Vagina (tissue), 2 donors: ENCODE measurements at places on chromosomes 2 and 18.

GRCh38 chr18:76667603-76668002 is 154.8 kb upstream of the ZNF236 start:
- H3K4me3 ChIP-seq: no peak overlapping the region
- peak; percentile 64 for DNase-seq
- no peaks in the 10 kb centered on the region for H3K4me1 ChIP-seq
- H3K36me3 ChIP-seq: no peaks in the 10 kb centered on the region
- no peak overlapping the region for H3K27ac ChIP-seq

- no peak overlapping the region for H3K4me3 ChIP-seq
- H3K4me1 ChIP-seq: no peaks in the 10 kb centered on the region
- H3K27ac ChIP-seq: no peak overlapping the region
- no peaks in the 10 kb centered on the region for H3K27me3 ChIP-seq
Observed at GRCh38 chr2:215425021-215425782, 10.7 kb downstream of the FN1 start.

- no peaks in the 10 kb centered on the region for H3K4me1 ChIP-seq
- H3K27ac ChIP-seq: no peak overlapping the region
- no peak for DNase-seq
- H3K27me3 ChIP-seq: no peaks in the 10 kb centered on the region
Observed at GRCh38 chr18:46510386-46510785, 146.6 kb downstream of the LOXHD1 start.

GRCh38 chr18:63240531-63241316 is 78.8 kb downstream of the BCL2 start:
- no peaks in the 10 kb centered on the region for H3K36me3 ChIP-seq
- no peaks in the 10 kb centered on the region for H3K27me3 ChIP-seq
- H3K27ac ChIP-seq: peak overlapping the region; percentile 90
- peaks cover 58% of the 10 kb centered on the region for H3K4me1 ChIP-seq
- no peak for DNase-seq

DNA sequence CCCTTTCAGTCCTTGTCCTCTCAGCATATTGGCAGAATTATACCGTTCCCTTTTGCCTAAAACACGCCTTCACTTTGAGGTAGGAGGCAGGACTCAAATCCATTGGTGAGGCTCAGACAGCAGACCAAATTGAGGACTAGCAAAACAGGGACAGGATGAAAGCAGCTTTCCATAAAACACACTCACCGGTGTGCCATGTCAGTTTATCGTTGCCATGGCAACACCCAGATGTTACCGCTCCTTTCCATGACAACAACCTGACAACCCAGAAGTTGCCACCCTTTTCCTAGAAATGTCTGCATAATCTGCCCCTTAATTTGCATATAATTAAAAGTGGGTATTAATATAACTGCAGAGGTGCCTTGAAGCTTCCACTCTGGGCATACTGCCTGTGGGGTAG is 730.4 kb downstream of the METTL4 start:
- no peaks in the 10 kb centered on the region for H3K27me3 ChIP-seq
- H3K36me3 ChIP-seq: no peaks in the 10 kb centered on the region
- H3K4me1 ChIP-seq: no peaks in the 10 kb centered on the region
- DNase-seq: no peak
- H3K27ac ChIP-seq: no peak overlapping the region

- no peak for DNase-seq
- H3K4me3 ChIP-seq: no peak overlapping the region
- no peaks in the 10 kb centered on the region for H3K4me1 ChIP-seq
- H3K27me3 ChIP-seq: no peaks in the 10 kb centered on the region
- H3K36me3 ChIP-seq: no peaks in the 10 kb centered on the region
- no peak overlapping the region for H3K27ac ChIP-seq
Observed at GRCh38 chr2:170723446-170723958, 8.4 kb downstream of the SP5 start.

GRCh38 chr2:198106621-198107385 is 302.4 kb downstream of the PLCL1 start:
- DNase-seq: no peak
- no peaks in the 10 kb centered on the region for H3K4me1 ChIP-seq
- H3K27ac ChIP-seq: no peak overlapping the region
- no peak overlapping the region for H3K4me3 ChIP-seq

DNA sequence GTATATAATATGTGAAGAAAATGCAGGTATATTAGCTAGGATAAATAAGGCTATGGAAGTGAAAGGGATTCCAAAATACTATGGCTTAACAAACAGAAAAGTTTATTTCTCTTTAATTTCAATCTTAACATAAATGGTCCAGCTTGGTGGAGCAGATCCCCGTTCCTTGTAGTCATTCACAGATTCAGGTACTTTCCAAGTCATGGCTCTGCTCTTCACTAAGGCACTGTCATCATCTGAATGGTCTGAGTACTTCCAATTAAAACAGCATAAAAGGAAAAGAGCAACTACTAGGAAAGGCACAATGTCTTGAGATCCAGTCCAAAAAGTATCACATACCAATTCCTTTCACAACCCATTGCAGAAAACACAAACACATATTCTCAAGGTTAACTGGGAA is 63.4 kb downstream of the OLA1 start:
- H3K4me1 ChIP-seq: peaks cover 15% of the 10 kb centered on the region
- H3K27ac ChIP-seq: no peak overlapping the region
- H3K4me3 ChIP-seq: no peak overlapping the region
- DNase-seq: no peak
- no peaks in the 10 kb centered on the region for H3K27me3 ChIP-seq

- H3K27me3 ChIP-seq: no peaks in the 10 kb centered on the region
- DNase-seq: no peak
Observed at GRCh38 chr2:240902615-240903041, 3.5 kb upstream of the CROCC2 start.

GRCh38 chr2:234550511-234551107 is 53.7 kb upstream of the ARL4C start:
- no peaks in the 10 kb centered on the region for H3K36me3 ChIP-seq
- H3K27ac ChIP-seq: no peak overlapping the region
- no peak for DNase-seq
- no peak overlapping the region for H3K4me3 ChIP-seq

DNA sequence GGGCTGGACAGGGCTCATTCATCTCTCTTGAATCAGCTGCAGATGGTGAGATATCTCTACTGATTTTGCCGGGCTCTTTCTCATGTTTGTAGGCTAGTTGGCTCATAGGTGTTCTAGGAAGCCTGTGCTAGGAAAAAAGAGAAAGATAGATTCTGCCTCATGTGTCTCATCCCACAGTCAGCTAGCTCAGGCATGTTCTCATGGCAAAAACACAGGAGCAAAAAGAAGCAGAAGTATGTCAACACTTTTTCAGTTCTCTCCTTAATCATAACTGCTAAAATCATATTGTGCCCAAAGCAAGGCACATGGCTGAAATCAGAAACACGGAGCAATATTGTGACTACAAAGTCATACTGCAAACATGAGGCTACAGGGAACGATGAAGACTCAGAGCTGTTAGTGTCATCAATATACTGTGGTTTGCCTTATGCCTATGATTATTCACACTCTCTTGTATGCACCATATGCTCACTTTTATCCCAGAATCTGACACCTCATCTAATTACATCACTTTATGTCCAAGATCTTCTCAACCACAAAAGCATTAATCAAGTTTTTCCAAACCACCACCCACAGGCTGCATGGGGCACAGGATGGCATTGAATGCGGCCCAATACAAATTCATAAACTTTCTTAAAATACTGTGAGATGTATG is 571.9 kb upstream of the CNTNAP5 start:
- no peaks in the 10 kb centered on the region for H3K36me3 ChIP-seq
- H3K4me1 ChIP-seq: no peaks in the 10 kb centered on the region
- H3K4me3 ChIP-seq: no peak overlapping the region
- DNase-seq: no peak

GRCh38 chr2:27638037-27638637 is 9.3 kb downstream of the GPN1 start:
- no peak for DNase-seq
- no peaks in the 10 kb centered on the region for H3K27me3 ChIP-seq
- H3K4me3 ChIP-seq: no peak overlapping the region
- H3K36me3 ChIP-seq: peaks cover 85% of the 10 kb centered on the region
- no peak overlapping the region for H3K27ac ChIP-seq
- H3K4me1 ChIP-seq: no peaks in the 10 kb centered on the region

GRCh38 chr2:192390401-192390800 is 195.7 kb upstream of the TMEFF2 start:
- no peaks in the 10 kb centered on the region for H3K4me1 ChIP-seq
- DNase-seq: no peak
- H3K27me3 ChIP-seq: no peaks in the 10 kb centered on the region
- H3K36me3 ChIP-seq: no peaks in the 10 kb centered on the region
- H3K4me3 ChIP-seq: no peak overlapping the region
- H3K27ac ChIP-seq: no peak overlapping the region

GRCh38 chr2:113157118-113157896 is 16.5 kb upstream of the PSD4 start:
- peak overlapping the region; percentile 53 for H3K27ac ChIP-seq
- H3K4me1 ChIP-seq: no peaks in the 10 kb centered on the region
- H3K4me3 ChIP-seq: peak overlapping the region; percentile 46
- H3K27me3 ChIP-seq: no peaks in the 10 kb centered on the region

- no peak overlapping the region for H3K27ac ChIP-seq
- H3K4me1 ChIP-seq: no peaks in the 10 kb centered on the region
- DNase-seq: no peak
- H3K4me3 ChIP-seq: no peak overlapping the region
- no peaks in the 10 kb centered on the region for H3K27me3 ChIP-seq
- H3K36me3 ChIP-seq: no peaks in the 10 kb centered on the region
Observed at GRCh38 chr2:33777786-33778185, 178.7 kb upstream of the FAM98A start.

GRCh38 chr2:143899987-143900386 is 619.9 kb downstream of the ZEB2 start:
- H3K27ac ChIP-seq: no peak overlapping the region
- no peaks in the 10 kb centered on the region for H3K27me3 ChIP-seq
- no peak overlapping the region for H3K4me3 ChIP-seq
- H3K36me3 ChIP-seq: no peaks in the 10 kb centered on the region
- peaks cover 14% of the 10 kb centered on the region for H3K4me1 ChIP-seq

GRCh38 chr2:45119038-45119437 is 109.8 kb upstream of the SIX2 start:
- H3K27ac ChIP-seq: no peak overlapping the region
- DNase-seq: no peak
- H3K4me1 ChIP-seq: no peaks in the 10 kb centered on the region
- H3K27me3 ChIP-seq: no peaks in the 10 kb centered on the region
- no peaks in the 10 kb centered on the region for H3K36me3 ChIP-seq

GRCh38 chr2:27907547-27907946 is 17.0 kb downstream of the BABAM2 start:
- H3K36me3 ChIP-seq: no peaks in the 10 kb centered on the region
- no peak overlapping the region for H3K4me3 ChIP-seq
- H3K27me3 ChIP-seq: no peaks in the 10 kb centered on the region
- H3K4me1 ChIP-seq: no peaks in the 10 kb centered on the region
- no peak overlapping the region for H3K27ac ChIP-seq

- H3K27ac ChIP-seq: no peak overlapping the region
- DNase-seq: no peak
- no peak overlapping the region for H3K4me3 ChIP-seq
- peaks cover 15% of the 10 kb centered on the region for H3K4me1 ChIP-seq
Observed at GRCh38 chr2:8997631-8998030, 5.9 kb downstream of the MBOAT2 start.

GRCh38 chr2:59233920-59234319 is 992.8 kb upstream of the FANCL start:
- no peak for DNase-seq
- H3K4me1 ChIP-seq: no peaks in the 10 kb centered on the region
- no peak overlapping the region for H3K27ac ChIP-seq
- H3K36me3 ChIP-seq: no peaks in the 10 kb centered on the region
- H3K27me3 ChIP-seq: no peaks in the 10 kb centered on the region
- no peak overlapping the region for H3K4me3 ChIP-seq

- H3K4me1 ChIP-seq: no peaks in the 10 kb centered on the region
- DNase-seq: no peak
- H3K27me3 ChIP-seq: no peaks in the 10 kb centered on the region
- no peaks in the 10 kb centered on the region for H3K36me3 ChIP-seq
- no peak overlapping the region for H3K27ac ChIP-seq
Observed at GRCh38 chr2:133312038-133312729, 256.1 kb downstream of the NCKAP5 start.

DNA sequence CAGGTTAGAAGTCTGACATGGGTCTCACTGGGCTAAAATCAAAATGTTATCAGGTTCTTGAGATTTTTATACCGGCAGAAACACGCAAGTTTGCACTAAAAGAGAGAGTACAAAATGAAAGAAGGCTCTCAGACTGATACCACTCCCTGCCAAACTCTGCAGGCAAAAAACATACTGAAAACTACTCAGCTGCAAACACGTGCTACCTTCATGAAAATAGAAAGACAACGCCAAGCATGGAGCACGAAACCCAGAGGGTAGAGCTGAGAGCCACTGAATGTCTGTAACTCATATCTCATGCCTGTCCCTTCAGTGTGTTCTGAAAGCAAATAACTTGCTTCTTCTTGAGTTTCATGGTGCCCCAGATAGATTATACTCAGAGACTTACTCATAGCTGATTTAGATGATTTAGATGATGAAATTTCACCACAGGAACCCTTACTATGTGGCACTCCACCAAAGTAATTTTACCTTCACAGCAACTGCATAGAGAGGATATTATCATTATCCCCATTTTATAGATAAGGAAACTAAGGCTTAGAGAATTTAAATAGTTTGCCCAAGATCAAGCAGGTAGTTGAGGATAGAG is 313.0 kb upstream of the SLC39A10 start:
- H3K27ac ChIP-seq: no peak overlapping the region
- no peak overlapping the region for H3K4me3 ChIP-seq
- no peaks in the 10 kb centered on the region for H3K4me1 ChIP-seq
- H3K27me3 ChIP-seq: no peaks in the 10 kb centered on the region
- DNase-seq: no peak
- no peaks in the 10 kb centered on the region for H3K36me3 ChIP-seq

GRCh38 chr2:192275632-192276031 is 80.9 kb upstream of the TMEFF2 start:
- no peak for DNase-seq
- no peak overlapping the region for H3K27ac ChIP-seq
- no peak overlapping the region for H3K4me3 ChIP-seq
- no peaks in the 10 kb centered on the region for H3K4me1 ChIP-seq
- no peaks in the 10 kb centered on the region for H3K36me3 ChIP-seq
- H3K27me3 ChIP-seq: no peaks in the 10 kb centered on the region

DNA sequence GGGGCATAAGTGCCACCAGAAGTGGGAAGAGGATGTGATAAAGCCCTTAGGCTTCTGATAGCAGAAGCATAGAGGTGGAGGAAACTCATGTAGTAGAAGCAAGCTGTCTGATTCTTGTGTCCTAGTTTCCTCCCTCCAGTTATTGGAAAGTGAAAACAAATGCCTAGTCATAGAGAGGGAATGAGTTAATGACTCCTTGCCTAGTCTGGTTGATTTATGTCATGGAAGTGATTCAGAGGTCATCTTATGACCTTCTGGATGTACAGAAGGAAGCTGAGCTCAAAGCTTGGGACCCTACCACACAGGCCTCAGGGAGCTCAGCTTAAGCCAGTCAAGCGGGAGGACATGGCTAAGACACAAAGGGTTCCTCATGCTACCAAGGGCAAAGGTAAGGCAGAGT is 232.2 kb downstream of the THSD7B start:
- no peak overlapping the region for H3K27ac ChIP-seq
- no peaks in the 10 kb centered on the region for H3K36me3 ChIP-seq
- H3K4me1 ChIP-seq: no peaks in the 10 kb centered on the region
- H3K4me3 ChIP-seq: no peak overlapping the region
- H3K27me3 ChIP-seq: no peaks in the 10 kb centered on the region
- DNase-seq: no peak
